Effector CD8-positive, alpha-beta T cell (primary cell): ENCODE measurements at places on chromosomes 5 and 9.
A peak's percentile ranks its signal among the peaks of the same experiment; 100 is the strongest.

- DNase-seq: no peak
Measured at GRCh38 chr9:130936285-130937117, 2.5 kb downstream of the FIBCD1 start.

GRCh38 chr5:10295619-10296326 lies 11.9 kb downstream of the CMBL start:
- no peak for DNase-seq

- DNase-seq: no peak
Measured at GRCh38 chr5:145800181-145800580, 35.0 kb downstream of the PRELID2 start.

DNA sequence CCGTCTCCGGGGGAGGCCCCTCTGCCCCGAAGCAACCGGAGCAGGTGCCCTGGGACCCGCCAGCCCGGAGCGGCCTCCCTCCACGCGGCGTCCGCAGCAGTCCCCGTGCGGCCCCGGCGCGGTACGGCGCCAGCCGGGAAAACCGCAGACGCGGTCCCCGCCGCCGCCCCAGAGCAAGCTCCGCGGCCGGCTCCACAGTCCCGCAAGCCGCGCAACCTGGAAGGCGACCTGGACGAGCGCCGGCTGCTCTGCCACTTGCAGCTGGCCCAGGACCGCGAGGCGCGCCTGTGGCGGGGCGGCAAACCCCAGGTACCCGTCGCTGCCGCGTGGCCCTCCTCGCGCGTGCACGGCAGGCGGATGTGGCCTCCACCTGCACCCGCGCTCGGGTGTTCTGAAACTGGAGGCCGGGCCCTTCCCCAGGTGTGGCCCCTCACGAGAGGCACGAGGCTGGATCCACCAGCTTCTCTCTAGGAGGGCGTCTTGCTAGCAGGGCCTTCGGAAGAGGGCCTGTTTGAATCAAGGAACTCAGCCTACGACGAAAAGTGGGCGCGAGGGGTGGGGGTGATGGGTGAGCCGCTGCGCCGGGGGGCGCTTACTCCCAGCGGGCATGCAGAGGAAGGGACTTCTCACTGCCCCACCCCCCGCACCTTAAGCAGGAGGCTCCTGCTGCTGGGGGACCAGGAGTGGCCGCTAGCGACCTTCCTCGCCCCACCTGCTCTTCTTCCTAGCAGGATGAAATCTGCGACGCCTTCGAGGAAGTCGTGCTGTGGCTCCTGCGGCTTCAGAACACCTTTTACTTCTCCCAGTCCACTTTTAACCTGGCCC lies 602 bp downstream of the CCNI2 start:
- DNase-seq: no peak

- no peak for DNase-seq
Measured at GRCh38 chr5:124399426-124399961, 346.9 kb downstream of the ZNF608 start.

GRCh38 chr5:152864991-152865390 lies 459.9 kb upstream of the NMUR2 start:
- DNase-seq: no peak

- DNase-seq: no peak
Measured at GRCh38 chr9:37341704-37342103, 80.8 kb upstream of the GRHPR start.

DNA sequence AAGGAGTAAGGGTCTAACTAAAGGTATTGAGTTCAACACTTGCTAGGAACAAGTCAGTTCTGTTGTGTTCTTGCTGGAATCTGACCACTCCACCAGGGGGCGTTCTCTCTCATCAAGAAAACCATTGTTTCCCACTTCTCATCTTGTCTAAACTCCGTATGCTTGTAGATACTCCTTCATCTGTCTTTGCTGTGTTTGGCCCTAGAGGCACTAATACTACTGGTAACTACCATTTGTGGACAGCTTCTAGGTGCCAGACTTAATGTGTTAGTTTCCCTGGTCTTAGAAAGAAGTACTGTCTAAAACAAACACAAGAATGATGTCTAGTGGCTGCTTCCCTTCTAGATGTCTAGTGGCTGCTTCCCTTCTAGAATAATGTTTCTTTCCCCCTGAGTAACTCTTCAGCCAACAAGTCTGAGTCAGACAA lies 18.7 kb upstream of the PTPDC1 start:
- peak; percentile 64 for DNase-seq

GRCh38 chr9:125803526-125803925 lies 56.4 kb downstream of the PBX3 start:
- no peak for DNase-seq

DNA sequence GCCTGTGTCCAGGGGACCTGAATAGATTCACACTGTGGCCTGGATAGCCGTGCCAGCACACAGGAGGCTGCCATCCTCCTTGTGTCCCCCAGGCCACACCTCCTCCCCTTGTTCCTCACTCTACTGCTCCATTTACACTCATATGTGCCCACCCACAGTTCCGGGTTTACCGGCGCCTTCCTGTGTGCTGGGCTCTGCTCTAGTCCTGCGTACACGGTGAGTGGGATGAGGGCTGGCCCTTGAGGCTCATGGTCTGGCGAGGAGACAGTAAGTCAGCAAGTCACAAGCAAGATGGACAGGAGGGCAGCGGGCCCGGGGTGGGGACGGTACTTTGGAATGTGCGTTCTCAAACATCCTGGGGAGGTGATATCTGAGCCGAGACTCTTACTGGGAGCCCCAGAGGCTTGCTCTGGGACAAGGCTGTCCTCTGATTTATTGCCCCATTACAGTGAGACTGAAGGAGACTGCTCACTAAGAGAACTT lies 32.4 kb upstream of the NXNL2 start:
- DNase-seq: no peak

DNA sequence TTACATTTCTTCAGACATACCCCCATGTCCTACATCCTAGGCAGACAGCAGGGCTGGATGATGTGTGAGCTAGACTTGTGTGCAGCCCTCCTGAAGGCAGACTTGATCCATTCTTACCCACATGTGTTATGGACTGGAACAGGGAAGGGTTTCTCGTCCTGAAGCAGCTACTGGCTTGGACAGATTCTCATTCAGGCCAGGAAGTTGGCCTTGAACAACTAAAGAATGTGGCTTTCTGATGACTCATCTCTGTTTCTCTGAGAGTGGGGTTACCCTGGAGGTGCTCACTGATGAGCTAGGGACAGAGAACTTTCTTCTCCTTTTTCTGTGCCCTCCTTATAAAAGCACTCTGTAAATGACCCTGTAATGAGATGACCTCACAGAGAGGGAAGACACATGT lies 246.5 kb downstream of the PCSK5 start:
- no peak for DNase-seq

DNA sequence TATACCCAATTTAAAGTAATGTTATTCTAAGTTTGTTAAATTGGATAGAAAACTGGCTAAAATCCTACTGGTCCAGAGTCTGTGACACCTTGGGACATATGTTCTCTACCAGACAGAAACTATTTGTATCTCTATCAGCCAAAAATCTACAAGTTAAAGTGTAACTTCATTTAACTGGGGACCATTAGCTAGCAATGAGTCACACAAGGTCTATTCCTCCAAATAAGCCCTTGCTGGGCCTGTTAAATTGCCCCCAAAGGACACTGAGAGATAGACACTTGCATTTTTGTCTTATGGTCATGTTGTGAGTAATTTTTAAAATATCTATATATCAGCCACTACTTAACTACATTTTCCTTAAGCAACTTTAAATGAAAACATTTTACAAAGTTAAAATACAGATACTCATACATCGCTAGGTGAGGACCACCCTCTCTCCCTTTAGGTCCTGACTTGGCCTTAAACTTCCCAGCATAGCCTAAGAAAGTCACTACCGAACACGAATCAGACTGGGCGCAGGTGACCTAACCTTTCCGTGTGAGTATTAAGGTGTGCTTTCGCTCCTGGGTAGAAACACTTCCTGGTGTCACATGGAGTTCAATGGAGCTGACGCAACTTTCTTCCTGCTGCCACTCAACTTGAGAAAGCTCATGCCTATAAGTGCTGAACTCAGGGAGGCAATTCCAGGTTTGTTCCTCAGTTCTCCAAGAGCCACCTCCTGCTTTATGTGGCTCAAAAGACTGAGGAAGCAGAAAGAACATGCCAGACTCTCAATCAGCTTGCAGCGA lies 249.1 kb downstream of the DIRAS2 start:
- no peak for DNase-seq

- DNase-seq: no peak
Measured at GRCh38 chr9:89160806-89161205, 17.8 kb downstream of the SHC3 start.
